ENCODE measurements at places on chromosomes 1 and 21.
A peak's percentile ranks its signal among the peaks of the same experiment; 100 is the strongest.

DNA sequence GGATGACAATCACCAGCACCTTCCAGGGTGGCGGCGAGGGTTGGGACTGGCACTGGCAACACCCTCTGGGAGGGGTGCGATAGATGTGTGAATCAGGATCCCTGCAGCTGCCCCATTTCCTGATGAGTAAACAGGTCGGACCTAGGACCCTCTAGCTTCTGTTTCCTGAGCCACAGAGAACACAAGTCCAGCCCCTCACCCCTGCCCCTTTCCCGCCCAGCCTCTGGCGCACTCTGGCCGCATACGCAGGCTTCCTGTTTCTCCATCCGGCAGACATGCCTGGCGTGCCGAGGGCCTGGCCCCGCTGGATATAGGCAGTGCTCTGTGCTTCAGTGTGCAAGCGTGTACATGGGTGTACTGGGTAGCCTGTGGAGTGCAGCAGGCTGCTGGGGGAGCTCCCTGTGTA lies 4.6 kb downstream of the PEAR1 start:
- no peak for DNase-seq

DNA sequence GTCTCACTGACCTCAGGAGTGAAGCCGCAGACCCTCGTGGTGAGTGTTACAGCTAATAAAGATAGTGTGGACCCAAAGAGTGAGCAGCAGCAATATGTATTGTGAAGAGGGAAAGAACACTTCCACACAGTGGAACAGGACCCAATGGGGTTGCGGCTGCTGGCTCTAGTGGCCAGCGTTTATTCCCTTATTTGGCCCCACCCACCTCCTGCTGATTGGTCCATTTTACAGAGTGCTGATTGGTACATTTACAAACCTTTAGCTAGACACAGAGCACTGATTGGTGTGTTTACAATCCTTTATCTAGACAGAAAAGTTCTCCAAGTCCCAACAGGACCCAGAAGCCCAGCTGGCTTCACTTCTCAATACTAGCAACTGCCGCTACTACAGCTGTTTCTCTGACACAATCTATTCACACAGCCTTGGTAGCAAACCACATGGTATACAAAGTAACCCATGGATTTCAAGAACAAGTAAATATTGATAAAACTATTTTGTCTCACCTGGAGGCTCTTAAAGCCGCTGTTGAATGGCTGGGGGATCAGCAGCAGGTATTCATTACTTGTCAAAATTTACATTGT lies 25.3 kb upstream of the ITLN1 start:
- DNase-seq: no peak

DNA sequence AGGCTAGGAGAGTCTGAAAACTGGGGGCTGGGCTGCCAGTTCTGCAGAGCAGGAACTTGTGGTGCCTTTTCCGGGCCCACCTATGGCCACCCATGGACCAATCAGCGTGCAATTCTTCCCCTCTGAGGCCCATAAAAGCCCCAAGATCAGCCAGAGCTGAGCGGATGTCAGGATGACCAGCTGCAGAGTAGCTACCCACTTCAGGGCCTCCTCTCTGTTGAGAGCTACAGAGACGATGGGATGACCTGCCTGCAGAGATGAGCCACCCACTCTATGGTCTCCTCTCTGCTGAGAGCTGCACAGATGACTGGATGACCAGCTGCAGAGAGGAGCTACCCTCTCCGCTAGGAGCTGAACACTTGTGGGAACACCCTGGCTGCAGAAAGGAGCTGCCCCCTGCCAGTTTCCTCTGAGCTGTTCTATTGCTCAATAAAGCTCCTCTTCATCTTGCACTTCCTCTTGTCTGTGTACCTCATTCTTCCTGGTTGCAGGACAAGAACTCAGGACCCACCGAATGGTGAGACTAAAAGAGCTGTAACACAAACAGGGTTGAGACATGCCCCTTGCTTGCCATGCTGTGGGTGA lies 12.8 kb upstream of the AADACL4 start:
- no peak for DNase-seq

- DNase-seq: no peak
Measured at GRCh38 chr1:203103829-203104495, 18.1 kb upstream of the MYOG start.

- no peak for DNase-seq
Measured at GRCh38 chr1:147634645-147635044, 35.7 kb downstream of the ACP6 start.

DNA sequence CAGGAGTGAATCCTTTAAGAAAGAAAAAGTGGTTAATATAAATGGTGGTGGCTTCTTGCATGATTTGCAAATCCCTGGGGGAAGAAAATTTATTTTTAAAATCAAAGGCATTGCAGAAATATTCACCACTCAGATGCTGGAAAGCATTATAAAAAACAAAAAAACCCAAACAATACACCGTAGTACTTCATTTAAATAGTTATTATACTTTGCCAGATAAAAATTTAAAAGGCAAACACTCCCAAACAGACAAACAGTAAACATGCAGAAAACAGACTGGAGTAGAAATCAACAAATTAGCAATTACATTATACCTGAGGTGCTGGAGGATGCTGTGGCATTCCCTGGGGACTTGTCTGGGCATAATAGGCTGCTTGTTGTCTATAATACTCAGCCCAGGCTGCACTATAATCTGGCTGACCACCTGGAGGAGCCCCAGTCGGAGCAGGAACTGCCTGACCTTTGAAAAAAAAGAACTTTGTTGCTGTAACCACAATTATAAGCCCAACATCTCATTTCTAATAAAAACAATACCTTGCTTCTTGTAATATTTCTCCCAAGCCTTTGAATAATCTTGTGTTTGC lies 29.9 kb downstream of the FUBP1 start:
- no peak for DNase-seq

- DNase-seq: no peak
Measured at GRCh38 chr1:175881246-175881976, 138.0 kb upstream of the TNR start.

GRCh38 chr1:41046347-41046775 lies 24.8 kb upstream of the SLFNL1 start:
- DNase-seq: no peak

- DNase-seq: no peak
Measured at GRCh38 chr1:188668083-188668482, 1809.6 kb downstream of the BRINP3 start.

- DNase-seq: no peak
Measured at GRCh38 chr1:110982320-110982719, 18.6 kb upstream of the LRIF1 start.

- DNase-seq: peak; percentile 37
Measured at GRCh38 chr1:161192476-161193465, 6.1 kb downstream of the ADAMTS4 start.

DNA sequence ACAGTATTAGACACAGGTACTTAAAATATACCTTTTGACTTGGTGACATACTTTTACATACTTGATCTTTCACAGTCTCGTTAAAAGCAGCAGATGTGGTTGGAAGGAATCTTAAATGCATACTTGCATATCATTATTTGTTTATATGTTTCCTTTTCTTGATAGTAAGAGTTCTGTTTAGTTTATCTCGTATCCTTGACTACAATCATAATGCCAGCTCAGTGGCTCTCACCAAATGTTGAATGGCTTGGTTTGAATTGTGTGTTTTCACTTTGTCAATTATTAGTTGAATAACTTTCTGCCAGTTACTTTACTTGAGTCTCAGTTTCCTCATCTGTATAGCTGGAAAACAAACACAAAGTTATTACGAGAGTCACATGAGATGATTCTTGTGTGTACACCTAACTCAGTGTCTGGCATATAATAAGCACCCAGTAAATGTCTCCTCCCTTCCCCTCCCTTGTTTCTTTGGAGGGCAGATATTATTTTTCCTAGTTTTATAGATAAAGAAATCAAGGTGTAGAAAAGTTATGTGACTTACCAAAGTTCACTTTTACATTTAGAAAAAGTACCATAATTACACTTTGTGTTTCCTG lies 131.6 kb upstream of the IVNS1ABP start:
- DNase-seq: no peak

DNA sequence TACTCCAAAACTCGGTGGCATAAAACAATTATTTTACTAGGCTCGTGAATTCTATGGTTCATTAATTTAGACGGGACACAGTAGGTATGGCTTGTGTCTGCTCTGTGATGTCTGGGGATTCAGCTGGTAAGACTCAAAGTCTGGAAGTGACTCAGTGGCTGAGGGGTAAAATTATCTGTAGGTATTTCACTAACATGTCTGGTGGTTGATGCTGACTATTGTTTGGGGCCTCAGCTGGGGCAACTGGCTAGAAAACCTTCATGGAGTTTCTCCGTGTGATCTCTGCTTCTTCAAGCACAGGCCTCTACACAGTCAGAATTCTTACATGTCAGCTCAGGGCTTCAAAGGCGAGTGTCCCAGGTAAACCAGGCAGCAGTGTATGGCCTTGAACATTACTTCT lies 41.2 kb upstream of the KLF17 start:
- DNase-seq: no peak

- no peak for DNase-seq
Measured at GRCh38 chr1:6861075-6861724, 75.9 kb downstream of the CAMTA1 start.

DNA sequence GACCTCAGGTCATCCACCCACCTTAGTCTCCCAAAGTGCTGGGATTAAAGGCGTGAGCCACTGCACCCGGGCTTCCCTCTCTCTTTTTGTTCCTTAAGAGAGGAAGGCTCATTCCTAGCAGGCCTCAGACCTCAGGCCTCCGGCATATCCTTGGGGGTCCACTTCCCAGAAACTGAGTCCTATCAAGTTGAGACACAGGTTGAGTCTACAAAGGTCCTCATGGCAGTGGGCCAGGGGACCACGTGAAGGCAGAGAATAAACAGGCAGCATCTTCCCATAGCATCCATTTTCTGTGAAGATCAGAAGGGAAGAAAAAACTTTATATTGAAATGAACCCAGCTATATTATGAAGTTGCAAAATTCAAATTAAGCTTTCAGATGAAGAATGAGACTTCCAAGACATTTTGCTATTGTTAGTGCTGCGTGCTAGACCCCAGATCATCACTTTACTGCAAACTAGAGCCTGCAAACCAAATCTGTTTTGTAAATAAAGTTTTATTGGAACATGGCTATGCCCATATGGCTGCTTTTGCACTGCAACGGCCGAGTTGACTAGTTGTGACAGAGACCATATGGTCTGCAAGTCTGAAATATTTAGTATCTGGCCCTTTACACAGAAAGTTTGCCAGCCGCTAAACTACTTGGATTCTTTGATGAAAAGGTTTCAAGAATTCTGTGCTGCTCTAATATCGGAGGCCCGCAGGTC lies 3.5 kb upstream of the CELA2A start:
- DNase-seq: no peak

DNA sequence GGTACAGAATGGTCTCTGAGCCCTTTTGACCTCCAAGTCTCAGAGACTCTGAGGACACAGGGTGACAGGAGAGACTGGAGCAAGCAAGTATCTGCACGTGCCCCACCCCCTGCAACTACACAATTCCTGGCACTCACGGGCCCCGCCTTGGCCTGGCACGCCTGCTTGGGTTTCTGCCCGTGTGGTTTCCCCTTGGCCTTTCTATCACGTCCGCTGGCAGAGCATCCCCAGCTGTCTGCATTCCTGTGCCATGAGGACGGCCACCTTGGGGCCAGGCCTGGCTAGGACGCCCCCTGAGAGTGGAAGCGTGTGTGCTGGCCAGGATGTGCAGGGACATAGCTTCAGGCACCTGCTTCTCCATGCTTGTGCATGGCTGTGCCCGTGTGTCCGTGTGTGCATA lies 14.3 kb upstream of the EDN2 start:
- DNase-seq: no peak
